ENCODE measurements at places on chromosomes 6 and 20.

- DNase-seq: no peak
Measured at GRCh38 chr6:108904741-108905140, 56.5 kb downstream of the ARMC2 start.

DNA sequence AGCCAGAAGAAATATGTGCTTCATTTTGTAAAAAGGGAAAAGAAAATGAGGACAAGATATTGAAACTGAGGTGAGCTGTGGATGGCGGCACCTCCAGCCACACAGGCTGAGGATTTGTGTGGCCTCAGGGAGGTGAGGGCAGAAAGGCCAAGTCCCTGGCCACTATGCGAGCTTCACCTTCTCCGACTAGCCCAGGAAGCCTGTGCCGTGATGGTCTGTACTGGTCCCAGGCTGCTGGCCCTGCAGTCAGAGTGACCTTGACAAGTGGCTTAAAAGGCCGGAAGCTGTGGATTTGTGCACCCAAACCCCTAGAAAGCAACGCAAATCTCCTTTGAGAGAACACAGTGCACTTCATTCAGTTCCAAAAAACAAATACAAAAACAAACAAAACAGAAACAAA, 48.1 kb downstream of the WDR27 start:
- no peak for DNase-seq

- peak; percentile 69 for DNase-seq
Measured at GRCh38 chr20:46709459-46710152, at the start of gene SLC2A10. Gene SLC2A10 (plus strand): TSS chr20:46709649. CDS start chr20:46709737, 88 bp downstream.

DNA sequence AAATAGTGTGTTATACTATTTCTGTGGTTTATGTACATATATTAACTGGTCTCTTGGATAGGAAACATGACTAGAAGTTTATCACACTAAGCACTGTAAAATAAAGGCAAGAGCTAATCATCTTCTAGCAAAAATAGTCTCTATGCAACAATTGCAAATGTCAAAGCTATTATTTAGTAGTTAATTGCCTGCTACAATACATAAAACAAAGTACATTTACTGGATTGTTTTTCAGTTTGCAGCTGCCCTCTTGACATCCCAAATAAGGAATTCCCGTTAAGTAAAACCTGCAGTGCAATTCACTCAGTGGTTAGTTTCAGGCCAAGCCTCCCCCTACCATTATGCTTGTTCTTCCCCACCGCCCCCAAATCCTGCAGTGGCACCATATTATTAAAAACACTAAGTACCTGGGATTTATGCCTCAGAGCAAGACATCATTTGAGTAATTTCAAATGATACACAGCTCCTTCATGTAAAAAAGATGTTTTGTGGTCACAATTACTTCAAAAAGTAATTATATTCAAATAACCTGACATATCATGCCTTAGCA, 1.6 kb upstream of the ATP5F1E start:
- DNase-seq: no peak

DNA sequence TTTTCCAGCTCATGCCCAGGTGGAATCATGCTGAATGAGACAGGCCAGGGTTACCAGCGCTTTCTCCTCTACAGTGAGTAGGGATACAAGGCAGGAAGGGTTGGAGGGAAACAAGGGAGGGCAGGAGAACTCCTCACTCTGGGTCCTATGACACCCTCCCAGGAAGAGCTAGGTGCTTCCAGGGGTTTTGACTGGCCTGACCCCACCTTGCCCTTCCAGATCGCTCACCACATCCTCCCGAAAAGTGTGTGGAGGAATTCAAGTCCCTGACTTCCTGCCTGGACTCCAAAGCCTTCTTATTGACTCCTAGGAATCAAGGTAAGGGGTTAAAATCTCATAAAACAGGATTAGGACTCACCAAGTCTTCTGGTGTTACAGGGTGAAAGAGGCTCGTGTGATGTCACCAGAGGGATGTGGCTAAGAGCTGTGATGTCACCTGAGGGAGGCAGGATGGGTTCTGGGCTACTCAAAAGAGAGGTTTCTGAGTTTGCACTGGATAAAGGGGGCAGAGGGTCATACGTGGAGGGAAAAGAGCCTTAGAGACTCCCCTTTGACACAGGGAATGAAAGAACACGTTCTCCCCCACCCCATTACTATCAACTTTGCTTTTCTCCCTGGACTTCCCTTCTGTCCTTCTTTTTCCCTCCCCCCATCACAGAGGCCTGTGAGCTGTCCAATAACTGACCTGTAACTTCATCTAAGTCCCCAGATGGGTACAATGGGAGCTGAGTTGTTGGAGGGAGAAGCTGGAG, 1.9 kb downstream of the APOM start:
- DNase-seq: no peak

- DNase-seq: no peak
Measured at GRCh38 chr6:46648869-46649492, 3.6 kb downstream of the CYP39A1 start.

DNA sequence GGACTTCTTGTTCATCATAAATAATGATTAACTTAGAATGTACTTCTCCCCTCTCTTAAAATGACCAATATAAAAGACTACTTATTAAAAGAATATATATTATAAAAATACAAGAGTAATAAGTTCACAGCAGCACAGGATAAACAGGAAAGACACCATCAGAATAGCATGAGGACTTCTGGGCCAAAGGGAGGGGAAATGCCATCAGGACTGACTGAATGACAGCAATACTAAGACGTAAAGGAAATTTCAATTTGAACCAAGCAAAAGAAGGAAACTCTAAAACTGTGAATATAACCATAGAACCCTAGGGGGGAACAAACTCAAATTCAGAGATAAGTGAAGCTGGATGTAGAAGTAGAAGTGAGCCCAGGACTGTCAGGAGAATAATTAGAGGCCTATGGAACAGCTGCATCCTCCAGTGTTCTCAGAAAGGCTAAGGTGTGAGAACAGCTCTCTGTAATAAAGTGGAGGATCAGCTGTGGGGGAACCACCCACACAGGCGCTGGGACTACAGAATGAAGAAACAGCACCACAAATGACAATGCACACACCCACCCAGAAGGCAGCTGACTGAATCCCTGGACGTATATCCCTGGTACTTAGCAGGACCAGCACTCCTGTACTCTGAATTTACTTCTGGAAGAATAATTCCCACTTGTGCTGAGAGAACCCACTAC, 37.8 kb downstream of the ZHX3 start:
- no peak for DNase-seq

GRCh38 chr6:8468552-8469356, 33.4 kb upstream of the SLC35B3 start:
- DNase-seq: no peak

GRCh38 chr6:39273406-39273821, 40.8 kb downstream of the KCNK17 start:
- DNase-seq: no peak

- DNase-seq: no peak
Measured at GRCh38 chr6:16852671-16853070, 91.4 kb upstream of the ATXN1 start.

- DNase-seq: peak; percentile 76
Measured at GRCh38 chr6:1527073-1527457, 82.7 kb upstream of the FOXC1 start.

- peak; percentile 73 for DNase-seq
Measured at GRCh38 chr6:99330159-99330558, 19.3 kb downstream of the FAXC start.

- DNase-seq: no peak
Measured at GRCh38 chr20:833121-833449, 430 bp upstream of the FAM110A start.

- no peak for DNase-seq
Measured at GRCh38 chr6:21135484-21136013, 458.0 kb upstream of the SOX4 start.

DNA sequence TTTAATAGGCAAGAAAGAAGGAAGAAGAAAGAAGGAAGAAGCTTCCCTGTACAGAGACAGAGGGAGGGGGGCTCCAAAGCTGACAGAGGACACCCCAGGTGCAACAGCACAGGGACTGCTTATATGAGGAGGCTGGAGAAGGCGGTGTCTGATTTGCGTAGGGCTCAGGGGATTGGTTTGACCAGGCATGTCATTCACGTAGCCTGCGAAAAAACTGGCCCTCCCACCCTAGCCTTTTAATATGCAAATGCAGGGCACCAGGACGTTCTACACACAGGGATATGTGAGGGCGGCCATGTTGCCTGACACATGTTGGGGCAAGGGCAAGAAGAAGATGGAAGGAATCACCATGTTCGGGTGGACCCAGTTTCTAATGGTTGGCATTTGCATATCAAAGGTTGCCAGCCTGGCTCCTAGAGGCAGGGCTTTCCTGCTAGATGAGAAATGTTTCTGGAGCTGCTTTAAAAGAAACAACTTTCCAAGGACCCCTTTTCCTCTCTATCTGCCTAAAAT, 305.4 kb upstream of the CDYL start:
- no peak for DNase-seq

DNA sequence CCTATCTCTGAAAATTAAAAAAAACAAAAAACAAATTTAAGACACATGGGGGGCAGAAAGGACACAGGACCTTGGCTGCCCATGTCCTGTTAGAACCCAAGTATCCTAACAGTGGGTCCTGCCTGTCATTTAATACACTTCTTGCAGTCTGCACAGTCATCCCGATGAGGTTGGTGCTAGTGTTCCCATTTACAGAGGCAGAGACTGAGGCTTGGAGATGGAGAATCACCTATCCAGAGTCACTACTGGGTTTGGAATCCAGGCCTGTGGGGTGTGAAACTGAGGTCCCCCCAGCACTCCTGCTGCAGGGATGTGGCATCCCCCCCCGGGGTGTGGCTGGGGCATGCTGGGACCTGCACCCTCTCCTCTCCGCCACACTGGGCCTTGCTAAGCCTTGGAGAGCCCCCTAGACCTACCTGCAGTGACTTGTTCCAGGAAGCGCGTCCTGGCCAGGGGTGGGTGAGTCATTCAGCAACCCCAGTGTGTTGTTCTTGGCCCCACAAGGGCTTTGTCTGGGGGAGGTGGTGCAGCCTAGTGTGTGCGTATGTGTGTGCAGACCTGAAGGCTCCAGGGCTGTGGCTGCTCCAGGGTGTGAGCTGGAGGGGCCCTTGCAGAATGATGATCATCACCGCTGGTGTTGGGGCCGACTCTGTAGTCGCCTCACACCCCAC, 49.7 kb downstream of the BCAS4 start:
- DNase-seq: no peak

GRCh38 chr6:135464634-135465033, 32.9 kb downstream of the AHI1 start:
- DNase-seq: no peak

- peak; percentile 14 for DNase-seq
Measured at GRCh38 chr6:53960311-53960710, 150.9 kb upstream of the MLIP start.

DNA sequence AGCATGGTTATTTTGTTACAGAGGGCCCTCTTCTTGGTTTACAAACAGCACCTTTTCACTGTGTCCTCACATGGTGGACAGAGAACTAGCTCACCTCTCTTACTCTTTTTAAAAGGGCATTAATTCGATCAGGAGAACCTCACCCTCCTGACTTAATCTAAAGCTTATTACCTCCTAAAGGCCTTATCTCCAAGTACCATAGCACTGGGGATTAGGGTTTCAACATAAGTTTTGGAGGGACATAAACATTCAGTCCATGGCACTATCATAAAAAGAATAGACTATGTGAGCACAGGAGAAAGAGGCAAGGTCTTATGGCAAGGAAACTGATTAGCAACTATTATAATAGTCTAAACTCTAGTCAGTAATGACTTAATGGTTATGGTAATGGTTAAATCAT, 736.2 kb upstream of the ADGRB3 start:
- no peak for DNase-seq
